K562 (cell line): ENCODE measurements at places on chromosomes 3 and 15.

GRCh38 chr3:195112361-195112791, 158.6 kb downstream of the XXYLT1 start:
- no peak overlapping the region; the same call in 1 of the 2 replicates for H3K4me3 ChIP-seq
- peaks cover 10% of the 10 kb centered on the region for H3K36me3 ChIP-seq
- H3K27me3 ChIP-seq = no peaks in the 10 kb centered on the region
- no peak overlapping the region for H3K27ac ChIP-seq
- H3K4me1 ChIP-seq = peaks cover 51% of the 10 kb centered on the region

- no peaks in the 10 kb centered on the region for H3K36me3 ChIP-seq
- H3K4me3 ChIP-seq = no peak overlapping the region
- H3K4me1 ChIP-seq = no peaks in the 10 kb centered on the region
- no peak for DNase-seq
Observed at GRCh38 chr3:115698851-115699591, 75.7 kb downstream of the GAP43 start.

- H3K4me1 ChIP-seq = no peaks in the 10 kb centered on the region; the same call in 1 of the 2 replicates
- no peaks in the 10 kb centered on the region for H3K27me3 ChIP-seq
- H3K4me3 ChIP-seq = no peak overlapping the region
- no peak overlapping the region for H3K27ac ChIP-seq
- no peak for DNase-seq
- no peaks in the 10 kb centered on the region for H3K36me3 ChIP-seq
Observed at GRCh38 chr3:135155228-135155627, 360.2 kb downstream of the EPHB1 start.

- no peaks in the 10 kb centered on the region for H3K36me3 ChIP-seq
- H3K4me1 ChIP-seq = no peaks in the 10 kb centered on the region
- H3K27me3 ChIP-seq = no peaks in the 10 kb centered on the region
- no peak overlapping the region for H3K27ac ChIP-seq
- no peak for DNase-seq
Observed at GRCh38 chr3:167346171-167346570, 33.9 kb downstream of the ZBBX start.

DNA sequence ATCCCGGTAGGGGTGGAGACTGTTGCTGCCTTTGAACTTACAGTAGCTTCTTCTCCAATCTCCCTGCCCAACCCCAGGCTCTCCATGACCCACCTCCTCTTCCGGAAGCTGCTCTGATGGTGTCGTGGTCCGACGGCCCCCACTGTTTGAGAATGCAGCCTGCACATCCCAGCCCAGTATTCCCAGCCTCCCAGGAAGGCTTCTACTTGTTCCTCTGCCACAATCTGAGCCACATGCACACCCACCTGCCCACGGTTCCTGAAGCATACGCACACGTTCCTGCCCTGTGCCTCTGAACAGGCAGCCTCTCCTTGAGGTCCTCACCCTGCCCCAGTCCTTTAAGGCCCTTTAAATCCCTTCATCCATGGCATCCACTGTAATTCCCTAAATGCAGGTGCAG, 57.4 kb downstream of the ABTB1 start:
- DNase-seq = no peak
- H3K4me1 ChIP-seq = peaks cover 13% of the 10 kb centered on the region; the same call in 1 of the 2 replicates
- no peaks in the 10 kb centered on the region for H3K36me3 ChIP-seq
- H3K27ac ChIP-seq = no peak overlapping the region
- no peaks in the 10 kb centered on the region for H3K27me3 ChIP-seq

- H3K4me3 ChIP-seq = no peak overlapping the region
- no peaks in the 10 kb centered on the region for H3K27me3 ChIP-seq
- DNase-seq = peak; percentile 1
- no peaks in the 10 kb centered on the region for H3K36me3 ChIP-seq
Observed at GRCh38 chr15:71921191-71921590, 110.8 kb downstream of the NR2E3 start.

GRCh38 chr3:12148183-12148940, 10.3 kb downstream of the TIMP4 start:
- no peak for DNase-seq
- H3K4me1 ChIP-seq = no peaks in the 10 kb centered on the region
- H3K4me3 ChIP-seq = no peak overlapping the region
- peaks cover 40% of the 10 kb centered on the region for H3K27me3 ChIP-seq

DNA sequence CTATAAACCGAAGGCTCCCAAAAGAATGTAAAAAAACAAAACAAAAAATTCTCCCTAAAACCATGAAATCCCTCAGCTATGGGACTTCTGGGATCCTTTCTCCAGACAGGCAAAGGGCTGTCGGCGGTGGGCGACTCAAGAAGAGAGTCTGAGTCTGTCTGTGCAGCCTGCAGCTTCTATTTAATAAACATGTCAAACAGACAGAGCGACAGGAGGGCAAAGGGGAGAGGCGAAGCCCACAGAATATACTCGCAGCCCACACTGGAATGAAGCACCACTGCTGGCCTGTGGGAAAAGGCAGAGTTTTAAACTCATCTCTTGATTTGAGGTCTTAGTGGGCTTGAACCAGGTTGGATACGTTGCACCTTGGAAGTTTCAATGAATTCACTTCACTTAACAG, 40.2 kb downstream of the ISL2 start:
- H3K27ac ChIP-seq = no peak overlapping the region
- H3K36me3 ChIP-seq = no peaks in the 10 kb centered on the region
- DNase-seq = no peak
- no peak overlapping the region for H3K4me3 ChIP-seq
- no peaks in the 10 kb centered on the region; the same call in 1 of the 2 replicates for H3K4me1 ChIP-seq
